ENCODE measurements at places on chromosomes 11 and 22. TPM values are rescaled to one million over a fixed set of nuclear protein-coding genes. Genes with fewer than 3 reads are reported as not detected.

Gene GLYATL1
- total RNA-seq, result 0.13 TPM

Gene OR52B2
- not detected for total RNA-seq

Gene PDE2A
- 0.22 TPM for total RNA-seq

Gene GRM5
- not detected for total RNA-seq

Gene ARHGAP20
- 10.3 TPM for total RNA-seq

Gene HEPHL1
- not detected for total RNA-seq

Gene XKR3
- not detected for total RNA-seq

Gene CPT1B
- 2.4 TPM for total RNA-seq

Gene KRTAP5-7
- total RNA-seq, result 0.13 TPM

Gene MYBPC3
- total RNA-seq, result not detected

Gene TIGD3
- total RNA-seq, result not detected

Gene IGLL1
- not detected for total RNA-seq

Gene TOLLIP
- total RNA-seq, result 26.6 TPM

Gene PKP3
- total RNA-seq, result 1.2 TPM

Gene QSER1
- 32.8 TPM for total RNA-seq

Gene PRR5L
- total RNA-seq, result 25.5 TPM

Gene CLCF1
- 8.8 TPM for total RNA-seq

Gene TRIM29
- 13.1 TPM for total RNA-seq

Gene CALCA
- total RNA-seq, result 0.22 TPM

Gene NPTXR
- total RNA-seq, result 2.6 TPM

Gene APOL4
- 0.52 TPM for total RNA-seq

Gene PLEKHA7
- 0.65 TPM for total RNA-seq

Gene RFPL2
- not detected for total RNA-seq

Gene SMC1B
- total RNA-seq, result under 0.01 TPM

Gene CCDC89
- 5.7 TPM for total RNA-seq

Gene KIF18A
- total RNA-seq, result 12.0 TPM

Gene APLNR
- not detected for total RNA-seq

Gene GGT5
- 13.7 TPM for total RNA-seq

Gene SCGB1D1
- total RNA-seq, result not detected

Gene UBQLNL
- 0.65 TPM for total RNA-seq

Gene BDNF
- 5.0 TPM for total RNA-seq

Gene TMPRSS6
- total RNA-seq, result not detected

Gene GAL3ST1
- 0.13 TPM for total RNA-seq

Gene OR2AT4
- not detected for total RNA-seq

Gene CNGA4
- not detected for total RNA-seq

Gene MUC6
- total RNA-seq, result not detected

Gene GLB1L2
- 0.91 TPM for total RNA-seq

Gene CCDC134
- total RNA-seq, result 8.8 TPM

Gene KRTAP5-2
- total RNA-seq, result not detected

Gene GLB1L3
- 0.32 TPM for total RNA-seq

Gene NRXN2
- 2.6 TPM for total RNA-seq

Gene CASP5
- not detected for total RNA-seq

Gene KCNQ1
- not detected for total RNA-seq

Gene DENND5A
- 133 TPM for total RNA-seq

Gene SYCE3
- total RNA-seq, result not detected

Gene IL17REL
- not detected for total RNA-seq

Gene HPX
- 2.2 TPM for total RNA-seq

Gene CHRNA10
- 1.3 TPM for total RNA-seq

Gene P2RY2
- 2.5 TPM for total RNA-seq

Gene KCNK4
- total RNA-seq, result 0.11 TPM

Gene OR5P2
- not detected for total RNA-seq

Gene GRIA4
- total RNA-seq, result not detected

Gene SLC16A8
- under 0.01 TPM for total RNA-seq

Gene RAB36
- 7.5 TPM for total RNA-seq

Gene PIWIL4
- total RNA-seq, result 6.8 TPM

Gene SLN
- not detected for total RNA-seq

Measured in articular chondrocyte of knee joint (primary cell).